Sciatic nerve (tissue), 2 donors: ENCODE measurements at places on chromosomes 13 and 19.

- DNase-seq, result no peak
These were observed 14.0 kb downstream of the FRY start for GRCh38 chr13:32045537-32045936.

DNA sequence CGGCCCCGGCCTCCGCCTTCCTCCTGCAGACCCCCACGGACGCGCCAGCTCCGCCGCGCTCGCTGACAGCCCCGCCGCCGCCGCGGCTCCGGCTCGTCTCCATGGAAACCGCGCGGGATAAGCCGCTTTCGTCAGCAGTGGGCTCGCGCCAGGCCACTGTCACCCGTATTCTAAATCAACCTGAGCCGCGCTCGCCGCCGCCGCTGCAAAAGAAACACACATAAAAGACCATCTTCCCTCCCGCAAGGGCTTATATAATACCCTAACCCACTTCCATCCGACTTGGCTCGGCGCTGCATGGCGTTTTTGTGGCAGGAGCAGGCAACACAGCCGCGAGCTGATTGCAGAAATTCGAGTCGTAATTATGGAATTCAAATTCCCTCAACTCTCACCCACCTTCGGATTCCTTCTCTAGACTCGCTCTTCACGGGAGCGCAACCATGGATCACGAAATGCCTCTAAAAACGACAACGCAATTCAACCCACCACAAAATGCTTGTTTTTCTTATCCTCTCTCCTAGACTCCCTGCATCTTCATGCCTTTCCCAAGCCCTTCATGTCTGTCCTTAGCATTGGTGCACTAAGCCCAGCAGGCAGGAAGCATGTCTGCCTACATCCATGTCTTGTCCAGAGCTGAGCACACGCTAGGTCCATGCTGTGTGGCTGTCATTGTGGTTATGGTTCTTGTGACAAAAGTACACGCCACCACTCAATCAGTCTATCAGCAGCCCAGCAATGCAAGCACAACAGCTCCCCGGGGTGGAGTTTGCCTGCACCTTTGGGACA, at the start of gene AMER2:
Gene AMER2, minus strand, starts transcription at position 772 of the 786 bp plus-strand sequence. Its CDS starts 669 bp downstream, at position 103.
- DNase-seq, result no peak

- DNase-seq, result no peak
These were observed 86.6 kb downstream of the TNFRSF19 start for GRCh38 chr13:23656637-23657371.

- peak; percentile 99 for DNase-seq
These were observed at the start of gene RPL18A for GRCh38 chr19:17859533-17860330. Gene RPL18A (plus strand): TSS chr19:17859910. CDS start chr19:17859957, 47 bp downstream.

- no peak for DNase-seq
These were observed 67.5 kb downstream of the B3GLCT start for GRCh38 chr13:31267126-31267784.

- no peak for DNase-seq
These were observed 5.0 kb upstream of the YJU2 start for GRCh38 chr19:4241824-4242430.

- DNase-seq, result no peak
These were observed 10.7 kb downstream of the DPRX start for GRCh38 chr19:53642381-53643099.

DNA sequence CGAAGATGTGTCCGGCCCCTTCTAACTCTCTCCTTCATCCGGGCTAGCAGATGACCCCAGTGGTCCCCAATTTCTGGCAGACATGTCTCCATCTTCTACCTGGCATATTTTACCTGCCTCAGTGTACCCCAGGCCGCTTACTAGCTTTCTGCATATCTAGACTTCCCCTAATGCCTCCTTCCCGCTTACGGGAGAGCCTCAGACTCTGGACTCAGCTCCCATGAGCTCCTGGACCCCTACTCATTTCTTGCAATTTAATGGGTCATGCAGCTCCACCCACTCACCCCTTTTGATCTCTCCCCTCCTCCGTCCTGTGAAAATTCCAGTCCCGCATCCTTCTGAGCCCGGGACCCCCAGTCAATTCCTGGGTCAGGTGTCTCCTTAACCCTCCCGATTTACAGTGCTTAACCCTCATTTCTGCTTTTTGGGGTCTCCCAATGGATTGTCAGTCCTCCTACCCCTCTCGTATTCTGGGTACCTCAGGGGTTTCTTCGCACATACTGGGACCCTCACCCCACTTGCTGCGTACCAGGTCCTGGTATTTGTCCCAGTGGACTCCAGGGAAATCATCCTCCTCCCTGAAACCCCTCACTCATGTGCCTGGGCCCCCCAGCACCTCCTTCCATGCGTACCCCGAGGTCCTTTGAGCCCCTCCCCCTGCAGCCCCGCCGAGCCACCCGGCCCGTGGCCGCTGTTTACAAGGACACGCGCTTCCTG, 500 bp upstream of the JUNB start:
- peak; percentile 60 for DNase-seq

GRCh38 chr19:20776083-20777076, at the start of gene ZNF66:
Gene ZNF66 (plus strand): TSS chr19:20776304. CDS start chr19:20776448, 144 bp downstream.
- peak; percentile 98 for DNase-seq

DNA sequence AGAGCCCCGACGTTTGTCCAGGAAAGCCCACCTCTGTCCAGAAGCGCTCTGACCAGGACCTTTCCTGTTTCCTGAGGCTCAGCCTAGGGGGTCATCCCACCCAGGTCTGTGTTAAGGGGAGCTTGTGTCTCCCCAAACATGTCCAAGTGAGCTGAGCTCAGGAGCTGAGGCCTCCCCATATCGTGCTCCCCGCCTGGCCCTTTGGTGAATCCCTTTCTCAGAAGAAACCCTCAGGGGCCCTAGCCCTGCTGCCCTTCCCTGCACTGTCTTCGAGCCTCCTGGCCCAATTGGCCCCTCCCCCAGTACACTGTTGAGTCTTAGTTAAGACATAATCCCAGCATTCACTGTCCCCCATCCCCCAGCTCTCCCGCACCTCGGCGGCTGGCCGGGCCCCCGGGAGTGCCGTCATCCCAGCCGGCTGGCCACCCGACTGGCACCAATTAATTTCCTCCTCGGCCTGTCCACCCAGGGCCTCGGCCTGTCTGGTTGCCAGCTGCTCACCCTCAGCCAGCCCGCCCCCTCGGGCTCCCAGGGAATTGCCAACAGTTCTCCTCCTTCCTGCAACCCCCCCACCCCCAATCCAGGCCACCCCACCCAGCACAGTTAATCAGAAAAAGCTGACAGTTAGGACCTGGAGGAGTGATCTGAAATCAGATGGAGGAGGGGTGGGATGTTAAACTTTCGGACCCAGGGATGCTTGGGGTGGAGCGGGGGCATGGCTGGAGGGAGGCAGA, 13.6 kb downstream of the IER2 start:
- DNase-seq, result peak; percentile 84

GRCh38 chr19:31331536-31331935, 17.7 kb downstream of the TSHZ3 start:
- no peak for DNase-seq

DNA sequence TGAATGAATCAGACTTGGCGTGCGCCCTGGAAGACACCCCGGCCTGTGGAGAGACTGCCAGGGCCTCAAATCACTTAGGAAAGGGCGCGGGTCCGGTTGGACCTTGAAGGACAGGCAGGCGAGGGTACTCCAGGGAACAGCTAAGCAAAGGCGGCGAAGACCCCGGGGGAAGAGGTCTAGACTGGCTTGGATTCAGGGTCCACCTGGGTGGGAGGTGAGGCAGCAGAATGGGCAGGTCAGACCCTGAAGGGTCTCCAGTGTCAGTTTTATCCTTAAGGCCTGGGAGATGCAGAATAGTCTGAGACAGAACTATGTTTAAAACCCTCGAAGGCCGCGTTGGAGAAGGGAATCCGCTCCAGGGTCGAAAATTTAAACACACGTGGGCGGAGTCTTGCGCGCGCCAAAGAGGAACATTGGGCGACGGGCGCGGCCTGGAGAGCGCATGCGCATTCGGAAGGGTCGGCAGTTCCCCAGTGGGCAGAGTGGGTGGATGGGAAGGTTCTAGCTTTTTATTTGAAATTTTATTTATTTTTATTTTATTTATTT, 567 bp upstream of the SMG9 start:
- peak; percentile 90 for DNase-seq

DNA sequence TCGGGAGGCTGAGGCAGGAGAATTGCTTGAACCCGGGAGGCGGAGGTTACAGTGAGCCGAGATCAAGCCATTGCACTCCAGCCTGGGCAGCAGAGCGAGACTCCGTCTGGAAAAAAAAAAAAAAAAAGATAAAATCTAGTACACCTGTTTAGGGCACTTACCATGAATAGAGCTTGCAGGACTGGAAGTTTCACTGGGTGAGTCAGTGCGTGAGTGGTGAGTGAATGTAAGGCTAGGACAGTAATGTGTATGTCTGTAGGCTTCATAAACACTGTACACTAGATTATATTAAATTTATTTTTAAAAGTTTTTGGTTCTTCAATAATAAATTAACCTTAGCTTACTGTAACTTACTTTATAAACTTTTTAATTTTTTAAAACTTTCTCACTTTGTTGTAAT, 22.9 kb downstream of the PPP5C start:
- DNase-seq, result no peak

DNA sequence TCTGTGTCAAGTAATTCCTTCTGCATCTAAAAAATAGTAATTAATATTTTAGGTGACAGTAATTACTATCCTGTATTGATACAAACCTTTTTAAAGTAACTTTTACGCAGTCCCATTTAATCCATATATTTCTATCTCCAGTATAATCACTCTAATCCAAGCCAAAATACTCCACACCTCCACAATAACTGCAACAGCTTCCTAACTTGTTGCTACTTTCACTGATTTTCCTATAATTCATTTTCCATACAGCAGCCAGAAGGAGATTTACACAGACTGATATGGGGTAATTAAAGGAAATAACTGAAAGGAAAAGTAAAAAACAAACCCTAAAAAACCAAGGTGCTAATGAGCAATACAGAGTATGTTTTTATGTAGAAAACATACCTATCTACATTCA, 64.9 kb downstream of the RBM26 start:
- DNase-seq, result no peak

DNA sequence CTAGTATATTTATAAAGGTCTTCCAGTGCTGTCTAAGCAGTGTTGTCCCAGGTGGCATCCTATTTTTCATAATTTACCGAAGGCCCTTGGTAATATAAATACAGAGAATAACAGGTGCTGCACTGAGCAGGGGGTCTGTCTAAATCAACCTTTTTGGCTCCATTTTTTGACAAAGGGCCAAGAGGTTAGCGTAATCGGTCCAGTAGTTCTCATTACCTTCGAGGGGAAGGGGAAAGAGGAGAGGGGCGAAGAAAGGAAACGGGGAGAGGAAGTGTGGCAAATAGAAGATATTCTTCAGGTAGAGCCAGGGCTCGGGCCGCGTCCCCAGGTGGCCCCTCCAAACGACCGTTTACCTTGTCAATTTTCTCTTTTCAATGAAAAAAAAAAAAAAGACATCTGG, 749 bp upstream of the PAN3 start:
- no peak for DNase-seq

DNA sequence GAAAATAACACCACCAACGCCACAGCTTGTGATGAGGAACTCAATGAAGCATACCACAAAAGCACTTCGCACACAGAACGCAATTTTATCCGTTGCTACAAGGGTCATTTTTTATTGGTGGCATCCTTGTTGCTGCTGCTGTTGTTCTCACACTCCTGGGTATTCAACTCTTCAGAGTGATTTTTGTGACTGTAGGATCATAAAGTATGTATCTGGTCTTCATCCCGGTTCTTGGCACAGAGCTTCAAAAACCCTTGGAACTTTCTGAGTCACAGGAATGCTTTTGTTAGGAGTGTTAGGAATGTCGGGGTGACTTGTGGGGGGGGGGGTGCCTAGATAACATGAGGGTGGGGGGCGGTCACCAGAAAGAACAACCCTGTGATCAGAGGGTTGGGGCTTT, 108.4 kb downstream of the ZNF557 start:
- DNase-seq, result no peak

- no peak for DNase-seq
These were observed 28.2 kb downstream of the VSTM1 start for GRCh38 chr19:54035215-54036178.

DNA sequence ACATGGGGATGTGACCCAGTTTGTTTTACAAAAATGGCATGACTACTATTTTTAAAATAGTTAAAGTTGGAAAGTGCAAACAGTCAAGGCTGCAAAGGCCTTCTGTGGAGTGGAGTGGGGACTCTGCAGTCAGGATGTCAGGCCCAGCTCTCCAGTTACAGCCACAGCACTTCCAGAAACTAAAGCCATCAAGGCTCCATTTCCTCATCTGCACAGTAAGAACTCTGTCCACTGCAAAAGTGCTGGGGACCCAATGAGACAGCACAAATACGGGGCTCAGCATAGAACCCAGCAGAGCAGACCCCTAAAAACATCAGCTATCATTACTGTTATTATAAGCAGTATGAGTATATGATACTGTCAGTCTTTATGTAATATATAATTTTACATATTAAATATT, 73.6 kb downstream of the SACS start:
- no peak for DNase-seq

- DNase-seq, result no peak
These were observed 84.6 kb upstream of the TRPC4 start for GRCh38 chr13:37954191-37954590.

GRCh38 chr19:49844138-49845095, 6.5 kb upstream of the PTOV1 start:
- DNase-seq, result no peak

DNA sequence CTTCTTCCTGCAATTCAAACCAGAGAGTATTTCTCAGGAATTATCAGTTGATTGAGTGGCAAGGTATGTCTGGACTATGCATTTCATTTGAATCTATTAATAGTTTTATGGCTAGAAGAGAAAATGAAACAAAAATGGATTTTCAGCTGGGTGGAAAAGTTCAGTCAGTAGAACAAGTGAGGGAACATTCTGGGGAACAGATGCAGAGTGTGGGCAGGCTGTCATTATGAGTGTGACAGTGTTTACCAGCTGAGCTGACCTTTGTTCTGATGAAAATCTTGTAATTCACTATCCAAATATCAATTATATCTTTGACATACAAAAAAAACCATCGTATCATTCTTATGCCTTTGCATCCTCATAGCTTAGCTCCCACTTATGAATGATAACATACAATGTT, 2.6 kb upstream of the CLC start:
- no peak for DNase-seq

- no peak for DNase-seq
These were observed 792.1 kb upstream of the ARGLU1 start for GRCh38 chr13:107360010-107360409.

DNA sequence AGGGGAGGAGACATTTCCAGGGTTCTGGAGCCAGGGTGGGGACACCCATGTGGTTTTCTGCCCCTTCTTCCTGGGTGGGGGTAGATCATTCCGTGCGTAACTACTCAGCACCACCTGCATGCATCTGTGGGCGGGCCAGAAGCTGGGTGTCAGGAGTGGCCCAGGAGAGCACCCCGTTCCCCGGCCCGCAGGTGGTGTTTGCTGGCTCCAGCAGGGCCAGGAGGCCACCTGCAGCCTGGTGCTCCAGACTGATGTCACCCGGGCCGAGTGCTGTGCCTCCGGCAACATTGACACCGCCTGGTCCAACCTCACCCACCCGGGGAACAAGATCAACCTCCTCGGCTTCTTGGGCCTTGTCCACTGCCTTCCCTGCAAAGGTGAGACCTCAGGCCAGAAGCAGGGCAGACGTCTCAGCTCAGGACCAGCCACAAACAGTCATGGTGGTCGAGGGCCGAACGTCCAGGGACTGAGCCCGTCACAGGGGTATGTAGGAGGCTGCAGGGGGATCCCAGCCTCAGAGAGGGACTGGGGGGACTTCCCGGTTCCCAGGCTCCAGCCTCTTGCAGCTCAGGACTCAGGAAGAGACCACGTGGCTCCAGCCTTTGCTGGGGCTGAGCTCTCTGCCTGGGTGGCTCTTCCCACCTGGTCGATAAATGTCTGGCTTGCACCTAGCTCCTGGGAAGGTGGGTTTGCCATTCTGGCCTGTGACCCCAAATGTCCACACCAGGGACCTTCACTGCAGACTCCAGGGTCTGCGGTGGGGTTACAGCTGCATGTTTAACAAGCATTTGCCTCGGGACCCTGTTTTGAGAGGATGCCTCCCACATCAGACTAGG, 1.6 kb downstream of the FSTL3 start:
- no peak for DNase-seq
